ENCODE measurements at places on chromosomes 2 and 18.

GRCh38 chr2:31219131-31219969 lies 2.0 kb upstream of the CAPN14 start:
- DNase-seq, result no peak

- no peak for DNase-seq
Observed at GRCh38 chr18:48944634-48945033, 6.1 kb downstream of the SMAD7 start.

DNA sequence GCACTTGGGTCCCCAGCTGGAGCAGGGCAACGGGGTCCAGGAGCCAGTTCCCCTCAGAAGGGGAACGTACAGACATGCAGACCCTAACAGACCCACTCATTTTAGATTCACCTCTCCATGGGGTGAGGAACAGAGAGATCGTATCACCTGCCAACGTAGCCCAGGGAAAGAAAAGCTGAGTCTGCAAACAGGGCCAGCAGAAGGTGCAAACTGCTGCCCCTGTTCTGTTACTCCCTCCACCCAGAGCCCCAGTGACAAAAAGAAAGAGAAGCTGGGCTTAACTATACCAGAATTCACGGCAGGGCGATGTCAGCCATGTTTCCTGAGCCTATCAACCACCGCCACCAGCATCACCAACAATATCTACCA lies 817 bp upstream of the HS1BP3 start:
- no peak for DNase-seq

DNA sequence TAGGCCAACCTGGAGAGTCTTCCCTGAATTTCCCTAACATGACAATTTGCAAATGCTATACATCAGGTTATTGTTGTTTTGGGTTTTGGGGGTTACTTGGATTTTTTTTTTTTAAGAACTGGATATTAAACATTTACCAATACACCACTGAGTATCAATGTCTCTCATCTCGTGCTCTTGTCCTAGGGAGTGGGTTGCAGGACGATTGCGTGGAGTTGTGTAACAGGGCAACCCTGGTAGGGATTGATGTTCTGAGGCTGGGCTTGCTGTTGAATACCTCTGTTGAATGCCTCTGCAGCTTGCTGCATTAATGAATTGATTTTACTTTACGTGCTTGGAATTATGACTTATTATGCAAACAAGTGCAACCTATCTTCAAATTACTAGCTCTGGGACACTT lies 18.8 kb upstream of the FOSL2 start:
- DNase-seq, result no peak

DNA sequence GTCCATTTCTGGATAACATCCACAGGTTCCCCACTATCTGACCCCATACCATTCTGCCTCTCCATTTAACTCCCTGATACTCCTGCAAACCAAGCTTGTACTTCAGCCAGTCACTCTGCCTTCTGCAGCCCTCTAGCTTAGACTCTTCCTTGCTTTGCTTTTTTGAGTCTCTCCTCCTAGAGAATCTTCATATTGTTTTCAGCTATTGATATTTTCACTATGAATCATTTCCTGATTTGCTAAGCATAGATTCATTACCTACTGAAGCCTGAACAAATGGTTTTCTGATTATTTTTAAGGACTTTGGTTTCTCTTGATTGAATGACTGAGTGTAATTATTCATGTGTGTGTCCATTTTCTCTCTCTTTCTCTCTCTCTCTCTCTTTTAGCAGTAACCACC lies 2102.3 kb upstream of the CELF4 start:
- DNase-seq, result no peak

- DNase-seq, result no peak
Observed at GRCh38 chr2:242027676-242028450, 158.3 kb downstream of the RTP5 start.

DNA sequence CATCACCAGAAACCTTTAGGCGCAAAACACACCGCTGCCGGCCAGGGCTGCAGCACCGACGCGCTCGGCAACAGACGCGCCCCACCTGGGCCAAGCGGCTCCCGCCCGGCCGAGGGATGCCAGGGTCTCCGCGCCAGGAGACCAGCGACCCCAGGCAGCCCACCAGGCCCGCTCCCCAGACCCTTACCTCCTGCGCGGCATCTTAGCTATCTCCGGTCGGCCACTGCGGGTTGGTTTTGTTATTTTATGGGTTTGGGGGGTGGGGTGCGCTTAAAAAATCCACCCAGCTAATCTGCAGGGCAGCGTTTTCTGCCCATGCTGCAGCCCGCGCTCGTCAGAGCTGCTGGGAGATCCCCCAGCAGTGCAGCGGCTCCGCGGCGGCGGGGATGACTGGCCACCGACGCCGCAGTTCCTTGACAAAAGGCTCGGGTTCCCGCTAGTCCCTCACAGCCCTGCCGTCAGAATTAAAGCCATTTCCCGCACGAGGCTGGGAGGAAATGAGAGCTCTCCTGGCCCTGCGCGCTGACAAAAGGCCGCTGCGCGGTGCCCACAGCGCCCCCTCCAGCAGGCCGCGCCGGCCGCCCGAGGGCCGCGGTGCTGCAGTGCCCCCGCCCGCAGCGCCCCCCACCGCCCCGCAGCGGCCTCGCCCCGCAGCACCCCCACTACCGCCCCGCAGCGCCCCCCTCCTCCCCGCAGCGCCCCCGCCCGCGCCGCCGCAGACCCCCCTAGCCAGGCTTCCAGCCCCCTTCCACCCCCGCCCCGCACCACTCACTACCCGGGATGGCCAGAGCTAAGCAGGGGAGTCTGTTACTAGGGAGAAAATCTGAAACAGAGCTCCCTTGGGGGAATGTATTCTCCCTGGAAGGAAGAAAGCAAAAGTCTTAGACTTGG lies at the start of gene ADD2:
Gene ADD2 (minus strand): TSS at position 502 of the 891 bp plus-strand sequence. CDS start 61,792 bp downstream, outside the sequence.
- DNase-seq, result peak; percentile 58

GRCh38 chr2:229679393-229680125 lies 34.8 kb downstream of the DNER start:
- DNase-seq, result no peak

DNA sequence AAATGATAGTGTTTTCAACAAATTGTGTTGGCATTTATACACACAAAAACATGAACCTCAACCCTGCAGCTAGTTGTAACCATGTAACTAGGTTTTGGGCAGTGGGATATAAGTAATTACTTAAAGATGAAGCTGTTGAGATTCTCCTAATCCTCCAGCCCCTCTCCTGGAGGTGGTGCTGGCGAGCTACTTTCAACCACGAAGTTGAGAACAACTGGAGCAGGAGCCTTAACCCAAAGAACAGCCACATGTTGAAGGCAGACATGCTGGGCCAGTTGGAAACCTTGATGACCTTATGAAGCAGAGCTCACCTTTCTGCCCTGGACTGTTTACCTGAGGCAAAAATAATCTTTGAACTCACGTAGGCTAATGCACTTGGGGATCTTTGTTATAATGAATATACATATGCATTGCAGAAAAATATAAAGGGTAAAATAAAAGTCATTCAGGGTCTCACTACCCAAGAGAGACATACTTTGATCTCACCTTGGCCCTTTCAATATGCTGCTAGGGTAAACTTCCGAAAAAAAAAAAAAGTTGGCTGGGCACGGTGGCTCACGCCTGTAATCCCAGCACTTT lies 89.6 kb upstream of the NPAS2 start:
- peak; percentile 59 for DNase-seq

DNA sequence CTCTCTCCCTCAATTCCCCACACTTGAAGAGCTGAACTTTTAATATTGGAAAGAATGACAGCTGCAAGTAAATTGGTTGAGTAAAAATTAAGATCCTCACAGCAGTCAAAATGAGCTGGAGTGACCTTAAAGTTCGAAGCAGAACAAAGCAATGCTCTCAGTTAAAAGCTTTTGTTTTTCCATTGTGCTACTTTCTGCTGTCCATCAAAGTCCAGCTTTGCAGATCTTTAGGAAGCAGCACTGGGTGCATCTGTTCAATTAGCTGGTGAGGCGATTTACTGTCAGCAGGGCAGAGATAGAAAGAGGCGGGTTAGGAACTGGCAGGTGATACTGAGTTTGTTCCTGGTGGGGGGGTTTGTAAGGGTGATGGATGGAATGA lies 834.8 kb downstream of the CPS1 start:
- DNase-seq, result no peak

DNA sequence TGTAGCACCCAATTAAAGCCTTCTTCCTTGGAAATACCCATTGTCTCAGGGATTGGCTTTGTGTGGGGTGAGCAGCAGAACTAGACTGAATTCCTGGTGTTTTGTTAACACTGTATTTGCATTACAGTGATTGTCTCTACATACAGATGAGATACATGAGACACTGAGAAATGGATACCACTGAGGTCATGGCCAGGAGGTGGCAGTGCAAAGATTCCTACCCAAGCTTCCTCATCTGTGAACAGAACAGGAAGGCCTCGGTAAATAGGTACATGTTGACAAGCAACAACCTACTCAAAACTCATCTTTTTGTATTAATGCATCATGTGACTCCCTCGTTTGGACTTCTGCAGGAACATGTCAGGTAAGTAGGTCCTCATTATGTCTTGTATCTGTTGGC lies 445.8 kb upstream of the RGPD4 start:
- no peak for DNase-seq

All from activated naive CD4-positive, alpha-beta T cell treated with anti-CD3 and anti-CD28 coated beads, Interleukin-2, amount 50 U/mL, for 16 hours (primary cell).